ENCODE measurements at places on chromosomes 3 and 15. TPM values are rescaled to one million over a fixed set of nuclear protein-coding genes. Genes with fewer than 3 reads are reported as not detected.

DNA sequence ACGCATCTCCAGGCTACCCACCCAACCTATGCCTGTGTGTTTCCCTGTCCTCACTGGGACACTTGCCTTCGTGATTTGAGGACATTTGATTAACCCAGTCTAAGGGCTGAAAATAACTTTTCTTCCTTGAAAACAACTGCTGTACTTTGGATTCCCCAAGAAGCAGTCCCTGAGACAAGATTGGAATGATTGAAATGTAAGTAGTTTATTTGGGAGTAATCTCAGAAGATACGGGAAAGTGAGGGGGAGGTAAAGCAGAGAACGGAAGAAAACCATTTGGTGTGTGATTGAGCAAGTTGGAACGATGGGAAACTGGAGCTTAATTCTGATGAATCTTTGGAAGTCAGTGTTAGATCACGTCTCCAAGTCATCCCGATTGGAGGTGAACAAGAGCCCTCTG is 143.8 kb upstream of the LMCD1 start:
- no peak for ATAC-seq

GRCh38 chr15:29756358-29757267 is 65.7 kb downstream of the TJP1 start:
- ATAC-seq = peak; percentile 91

GRCh38 chr3:184874709-184875644 is 63.0 kb downstream of the VPS8 start:
- ATAC-seq = peak; percentile 59

DNA sequence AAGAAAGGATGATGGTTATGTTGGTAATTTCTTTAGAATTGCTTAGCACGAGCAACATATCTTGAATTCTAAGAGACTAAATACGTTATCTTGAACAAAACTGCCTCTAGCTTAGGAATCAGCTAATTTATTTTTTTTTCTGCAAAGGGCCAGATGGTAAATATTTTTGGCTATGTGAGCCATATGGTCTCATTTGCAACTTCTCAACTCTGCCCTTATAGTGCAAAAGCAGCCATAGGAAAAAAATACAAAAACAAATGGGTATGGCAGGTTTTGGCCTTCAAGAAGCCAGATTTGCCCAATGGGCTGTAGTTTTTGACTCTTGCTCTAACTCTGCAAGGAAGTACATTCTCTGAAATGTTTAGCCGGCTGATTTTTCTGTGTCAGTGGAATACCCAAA is 11.9 kb downstream of the OXSM start:
- no peak for ATAC-seq

- ATAC-seq = peak; percentile 72
Measured at GRCh38 chr15:57675481-57676181, 30.9 kb upstream of the POLR2M start.

DNA sequence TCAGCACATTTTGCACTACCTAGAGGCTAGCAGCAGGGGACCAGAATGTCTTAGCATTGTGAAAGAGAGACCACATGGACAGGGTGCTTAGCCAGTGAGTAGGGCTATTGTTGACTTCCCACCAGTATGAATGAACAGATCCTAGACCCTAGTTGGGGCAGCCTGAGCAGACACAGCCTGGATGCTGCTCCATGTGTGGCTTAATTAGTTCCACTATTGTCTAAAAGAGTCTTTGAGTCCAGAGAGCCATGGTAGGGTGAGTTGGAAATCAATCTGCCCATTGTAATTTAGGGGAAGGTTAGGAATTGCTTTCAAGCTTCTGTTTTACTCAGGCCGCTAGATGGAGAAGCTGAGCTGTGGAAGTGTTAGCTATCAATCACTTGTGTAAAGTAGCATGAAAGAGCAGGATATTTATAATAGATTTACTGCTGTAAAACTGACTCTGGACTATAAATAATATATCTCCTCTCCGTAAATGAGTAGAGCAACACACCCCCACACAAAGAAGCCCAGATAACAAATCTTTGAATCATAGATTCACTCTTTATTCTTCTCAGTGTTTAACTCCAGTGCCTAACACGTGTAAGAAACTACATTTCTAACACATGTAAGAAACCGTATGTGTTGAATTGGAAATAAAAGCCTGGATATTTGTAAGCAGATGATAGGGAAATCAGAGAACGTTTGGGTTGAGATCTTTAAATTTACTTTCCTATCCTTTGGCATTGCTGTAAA is 4.1 kb upstream of the GCSAM start:
- ATAC-seq = peak; percentile 60

- ATAC-seq = no peak
Measured at GRCh38 chr15:92519709-92520108, 126.0 kb downstream of the ST8SIA2 start.

DNA sequence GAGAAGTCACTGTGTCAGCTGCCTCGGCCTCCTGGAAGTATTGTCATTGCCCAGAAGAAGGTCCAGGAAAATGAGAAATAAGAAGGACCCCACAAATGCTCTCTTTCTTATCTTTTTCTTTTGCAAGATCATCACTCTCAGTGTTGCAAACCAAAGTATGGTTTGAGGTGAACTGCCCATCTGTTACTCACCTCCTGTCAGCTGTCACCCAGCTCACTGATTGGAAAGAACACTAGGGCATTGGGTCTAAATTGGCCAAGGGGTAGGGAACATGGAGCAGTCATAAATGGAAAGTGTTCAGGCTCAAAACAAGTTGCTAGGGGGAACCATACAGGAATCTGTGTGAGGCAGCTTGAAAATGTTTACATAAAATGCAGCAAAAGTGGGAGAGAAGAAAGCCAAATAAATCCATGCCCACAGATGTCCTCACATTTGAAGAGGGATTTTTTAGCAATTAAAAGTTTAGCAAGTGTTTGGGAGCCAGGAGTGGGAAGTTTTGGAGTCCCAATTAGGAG is 431.2 kb upstream of the THBS1 start:
- ATAC-seq = no peak

DNA sequence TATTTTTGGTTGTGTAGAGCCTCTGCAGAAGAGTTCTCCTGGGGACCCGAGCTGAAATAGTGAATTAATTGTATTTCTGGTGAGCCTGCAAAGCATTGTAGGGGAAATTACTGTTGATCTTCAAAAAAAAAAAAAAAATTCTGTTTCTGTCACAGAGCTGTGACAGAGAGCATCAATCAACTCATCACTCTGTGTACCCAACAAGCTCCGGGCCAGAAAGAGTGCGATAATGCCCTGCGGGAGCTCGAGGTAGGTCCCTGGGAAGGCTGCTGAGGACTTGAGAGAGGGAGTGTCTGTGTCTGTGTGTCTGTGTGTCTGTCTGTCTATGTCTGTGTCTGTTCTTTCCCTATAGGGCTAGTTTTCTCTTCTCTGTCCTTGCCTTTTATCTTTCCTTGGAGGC is 294.4 kb upstream of the TPM1 start:
- no peak for ATAC-seq

DNA sequence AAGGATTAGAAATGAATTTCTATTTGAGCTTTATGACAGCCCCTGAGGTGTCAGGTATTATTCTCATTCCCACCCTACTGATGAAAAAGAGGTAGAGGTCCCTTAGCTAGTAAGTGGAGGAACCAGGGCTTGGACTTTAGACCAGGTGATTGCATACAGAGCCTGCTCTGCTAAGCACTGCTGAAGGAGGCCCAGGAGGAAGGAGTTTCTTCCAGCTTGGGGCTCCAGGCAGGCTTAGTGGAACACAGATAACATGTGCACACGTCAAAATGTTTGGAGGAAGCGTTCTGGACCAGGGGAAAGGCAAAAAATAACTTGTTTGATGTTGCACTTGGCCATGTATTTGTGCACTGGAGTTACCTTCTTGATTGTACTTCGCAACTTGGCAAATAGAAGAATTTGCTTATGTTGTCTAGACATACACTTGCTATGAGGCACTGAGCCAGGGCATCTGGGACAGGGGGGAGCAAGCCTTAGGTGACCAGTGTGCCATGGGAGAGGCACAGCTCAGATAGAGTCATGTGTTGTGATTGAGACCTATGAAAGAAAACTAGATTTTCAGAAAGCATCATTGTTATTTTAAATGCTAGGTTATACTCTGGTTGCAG is 22.4 kb downstream of the IFT122 start:
- no peak for ATAC-seq

GRCh38 chr15:66240240-66240794 is 13.2 kb downstream of the MEGF11 start:
- peak; percentile 58 for ATAC-seq

GRCh38 chr15:75188499-75188898 is 13.2 kb upstream of the C15orf39 start:
- ATAC-seq = no peak

DNA sequence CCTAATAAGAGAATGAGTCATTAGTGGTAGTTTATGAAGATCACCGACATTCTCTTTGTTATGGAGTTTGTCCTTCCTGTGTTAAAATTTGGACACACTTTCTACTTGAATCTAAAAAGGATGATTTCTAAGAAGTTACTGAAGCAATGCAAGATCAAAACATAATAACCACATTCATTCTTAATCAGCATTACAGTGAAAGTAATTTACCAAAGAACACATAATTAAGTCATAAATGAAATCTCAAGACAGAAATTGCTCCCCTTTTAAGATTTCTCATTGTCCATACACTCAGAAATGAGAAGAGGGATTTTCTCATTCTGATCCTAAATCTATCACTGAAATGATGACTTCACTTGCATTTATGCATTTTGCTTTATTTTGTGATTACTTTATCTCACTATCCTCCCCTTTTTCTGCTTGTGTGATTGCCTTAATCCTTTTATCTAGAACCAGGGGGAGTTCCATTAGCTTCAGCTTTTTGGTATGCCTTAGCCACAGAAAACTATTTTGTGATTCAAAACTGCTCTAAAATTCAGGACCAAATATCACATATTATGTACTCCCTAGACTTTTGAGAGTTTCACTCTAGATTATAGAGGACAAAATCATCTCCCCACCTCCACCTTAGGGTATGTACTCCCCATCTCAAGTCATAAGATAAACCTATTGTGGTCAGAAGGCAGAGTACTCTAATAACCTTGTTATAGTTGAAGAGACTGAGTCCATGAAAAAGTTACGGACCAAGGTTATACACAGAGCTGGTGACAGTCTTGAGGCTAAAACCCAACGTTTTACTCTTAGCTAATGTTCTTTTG is 817.6 kb upstream of the CFAP20DC start:
- ATAC-seq = no peak

- no peak for ATAC-seq
Measured at GRCh38 chr3:171116824-171117395, 90.4 kb upstream of the SLC2A2 start.

- ATAC-seq = no peak
Measured at GRCh38 chr3:196357905-196358304, 19.7 kb upstream of the TM4SF19 start.

DNA sequence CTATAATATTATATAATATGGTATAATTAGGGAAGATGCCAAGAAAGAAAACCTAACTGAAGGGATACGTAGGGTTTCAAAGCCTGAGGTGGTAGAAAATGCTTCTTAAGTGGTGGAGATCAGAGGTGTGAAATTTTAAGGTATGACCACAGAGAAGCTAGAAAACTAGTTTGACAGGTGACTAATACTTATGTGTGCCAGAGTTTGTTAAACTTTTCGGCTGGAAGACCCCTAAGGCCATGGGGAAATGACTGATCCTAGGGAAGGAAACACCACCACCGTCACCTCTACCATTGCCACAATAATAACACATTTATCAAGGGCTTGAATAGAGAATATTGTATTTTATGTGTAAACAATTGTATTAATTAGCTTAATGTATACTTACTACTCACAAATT is 261.4 kb upstream of the GBE1 start:
- no peak for ATAC-seq

- no peak for ATAC-seq
Measured at GRCh38 chr3:56879436-56880215, 77.9 kb upstream of the ARHGEF3 start.

- ATAC-seq = peak; percentile 96
Measured at GRCh38 chr15:42056934-42057798, 36.3 kb upstream of the PLA2G4E start.

DNA sequence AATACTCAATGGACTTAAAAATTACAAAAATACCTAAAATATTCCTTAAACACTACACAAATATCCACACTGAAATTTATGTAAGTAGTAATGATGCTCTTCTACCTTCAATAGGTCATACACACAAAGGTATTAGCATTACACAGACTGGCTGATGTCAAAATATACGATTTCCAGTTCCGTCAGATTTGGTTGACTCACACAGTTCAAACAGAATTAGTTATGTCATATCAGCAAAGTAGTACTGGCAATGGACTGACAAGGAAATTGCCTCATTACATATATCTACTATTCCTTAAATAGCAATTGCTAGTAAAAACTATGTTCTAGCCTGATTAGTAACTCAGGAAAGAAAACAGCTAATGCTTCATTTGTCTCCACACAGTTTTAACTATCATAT is 70.8 kb downstream of the ADAM10 start:
- peak; percentile 83 for ATAC-seq

GRCh38 chr3:107958146-107958545 is 132.7 kb downstream of the CD47 start:
- no peak for ATAC-seq

DNA sequence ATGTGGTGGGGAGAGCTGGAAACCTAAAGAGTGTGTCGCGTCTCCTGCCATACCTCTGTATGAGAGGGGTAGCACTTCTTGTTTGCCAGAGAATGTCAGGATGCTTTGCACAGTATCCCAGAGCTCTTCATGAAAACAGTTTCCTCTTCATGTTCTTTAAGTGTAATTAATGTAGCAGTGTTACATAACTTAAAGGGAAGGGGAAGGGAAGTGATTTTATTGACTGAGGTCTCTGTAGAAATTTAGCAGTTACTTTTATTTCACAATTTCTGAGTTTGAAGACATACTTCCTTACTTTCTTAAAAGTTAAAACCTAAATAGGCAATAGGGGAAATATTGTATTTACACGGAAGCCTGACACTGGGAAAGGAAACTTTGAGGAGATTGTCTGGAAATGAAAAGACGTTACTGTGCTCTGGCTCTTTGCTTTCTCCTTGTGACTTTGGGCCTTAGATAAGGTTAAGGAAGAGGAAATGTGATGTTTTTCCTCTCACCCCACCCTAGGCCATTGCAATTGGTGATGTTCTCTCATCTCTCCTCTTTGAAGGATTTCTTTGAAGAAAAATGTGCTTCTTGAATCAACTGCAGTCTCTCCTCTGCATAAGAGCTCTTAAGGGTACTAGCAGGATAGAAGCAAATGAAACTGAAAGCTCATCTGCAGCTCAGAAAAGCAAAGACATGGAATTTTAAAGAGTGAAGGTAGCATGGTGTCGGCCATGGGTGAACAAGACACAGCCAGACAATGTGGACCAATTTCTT is 6.0 kb downstream of the NXPE3 start:
- no peak for ATAC-seq

The MESP1 gene
- total RNA-seq = 0.44 TPM

The TMC3 gene
- not detected for total RNA-seq

The KIF23 gene
- 16.0 TPM for total RNA-seq

The PLA2G4F gene
- 34.9 TPM for total RNA-seq

The CAMK2N2 gene
- 0.24 TPM for total RNA-seq

The WDR93 gene
- not detected for total RNA-seq

The SLC22A14 gene
- total RNA-seq = 0.24 TPM

The UNC13C gene
- total RNA-seq = 0.04 TPM

The DNAJA4 gene
- 9.5 TPM for total RNA-seq

The SPATA12 gene
- total RNA-seq = not detected

The ERICH6 gene
- not detected for total RNA-seq
